ENCODE measurements at places on chromosomes 1 and 21.
A peak's percentile ranks its signal among the peaks of the same experiment; 100 is the strongest.

- peak; percentile 11 for DNase-seq
These were observed 28.4 kb downstream of the TRIM33 start for GRCh38 chr1:114482585-114482984.

DNA sequence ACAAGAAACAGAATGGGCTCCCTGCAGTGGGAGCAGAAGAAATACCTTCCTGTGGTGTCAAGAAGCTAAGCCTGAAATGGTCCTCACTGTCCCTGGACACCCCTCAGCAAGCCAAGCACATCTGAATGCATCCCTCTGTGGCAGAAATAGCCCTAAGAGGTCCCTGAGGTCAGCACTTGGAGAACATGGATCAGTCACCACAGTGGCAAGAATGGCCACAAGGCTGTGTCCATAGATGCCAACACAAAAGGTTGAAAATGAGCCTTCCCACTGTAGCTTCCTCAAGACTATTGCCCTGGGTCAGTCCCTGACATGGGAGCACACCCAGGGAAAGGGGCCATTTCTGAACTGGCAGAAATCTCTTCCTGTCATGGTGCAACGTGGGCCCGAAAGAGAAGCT is 27.7 kb downstream of the PSMG1 start:
- no peak for DNase-seq

- DNase-seq = no peak
These were observed 24.9 kb downstream of the SUSD4 start for GRCh38 chr1:223338811-223339746.

- DNase-seq = no peak
These were observed 21.7 kb upstream of the ABCD3 start for GRCh38 chr1:94396356-94397010.
